Stimulated activated CD8-positive, alpha-beta memory T cell treated with anti-CD3 and anti-CD28 coated beads, Interleukin-7, amount 100 ng/mL, for 1 hour (primary cell): ENCODE measurements at places on chromosomes 6 and 20.

GRCh38 chr20:3231116-3231515 is 7.9 kb downstream of the SLC4A11 start:
- no peak for DNase-seq

- no peak for DNase-seq
Measured at GRCh38 chr20:14113416-14113815, 118.1 kb downstream of the MACROD2 start.

- DNase-seq, result no peak
Measured at GRCh38 chr6:66198062-66198624, 491.1 kb upstream of the EYS start.

DNA sequence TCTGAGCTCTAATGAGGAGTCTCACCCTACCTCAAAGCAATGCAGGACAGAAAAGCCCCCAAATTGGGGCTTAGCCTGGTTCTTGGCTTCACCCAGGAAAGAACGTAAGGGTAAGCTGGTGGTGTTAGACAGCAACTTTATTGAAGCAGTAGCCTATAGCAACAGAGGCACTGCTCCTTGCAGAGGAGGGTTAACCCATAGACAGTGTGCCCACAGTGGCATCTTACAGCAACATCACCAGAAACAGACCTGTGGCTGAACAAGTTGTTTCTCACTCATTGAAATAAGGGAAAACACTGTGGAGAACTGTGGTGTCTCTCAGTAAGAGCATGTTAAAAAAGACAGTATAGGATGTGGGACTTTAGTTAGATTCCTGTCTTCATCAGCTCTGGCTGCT is 80.4 kb upstream of the SPTLC3 start:
- no peak for DNase-seq

DNA sequence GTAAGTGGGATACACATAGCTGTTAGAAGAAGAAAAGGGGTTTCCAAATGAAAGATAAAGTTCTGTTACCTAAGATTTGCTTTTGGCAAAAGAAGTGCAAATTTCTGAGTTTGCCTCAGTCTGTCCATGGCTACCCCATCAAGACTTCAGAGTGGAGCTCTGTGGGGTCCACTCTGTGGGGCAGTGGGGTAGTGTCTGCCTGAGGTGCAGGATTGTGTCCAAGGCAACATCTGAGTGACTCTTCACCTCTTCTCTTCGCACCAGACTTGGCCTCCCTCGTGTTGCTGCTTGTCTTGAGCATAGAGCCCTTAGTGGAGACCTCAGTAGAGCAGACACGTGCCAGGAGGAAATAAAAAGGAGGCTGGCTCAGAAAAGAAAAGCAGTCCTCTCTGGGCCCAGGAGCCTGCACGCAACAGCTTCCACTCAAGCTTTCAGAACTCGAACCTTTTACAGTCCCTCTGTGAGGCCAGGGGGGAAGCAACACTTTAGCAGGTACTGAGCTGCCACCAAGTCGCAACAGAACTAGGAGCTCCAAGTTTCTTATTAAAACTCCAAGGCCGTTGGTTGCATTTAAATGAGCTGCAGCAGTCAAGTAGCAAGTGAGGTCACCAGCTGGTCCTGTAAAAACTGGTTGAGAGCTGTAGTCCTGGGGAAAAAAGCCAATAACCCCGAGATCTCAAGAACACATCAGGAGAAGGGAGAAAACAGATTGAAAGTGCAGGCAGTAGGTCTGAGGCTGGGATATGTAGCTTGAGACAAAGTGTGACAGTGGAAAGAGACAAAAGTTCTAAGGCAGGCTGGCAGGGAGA is 413.5 kb downstream of the CDC5L start:
- DNase-seq, result no peak

DNA sequence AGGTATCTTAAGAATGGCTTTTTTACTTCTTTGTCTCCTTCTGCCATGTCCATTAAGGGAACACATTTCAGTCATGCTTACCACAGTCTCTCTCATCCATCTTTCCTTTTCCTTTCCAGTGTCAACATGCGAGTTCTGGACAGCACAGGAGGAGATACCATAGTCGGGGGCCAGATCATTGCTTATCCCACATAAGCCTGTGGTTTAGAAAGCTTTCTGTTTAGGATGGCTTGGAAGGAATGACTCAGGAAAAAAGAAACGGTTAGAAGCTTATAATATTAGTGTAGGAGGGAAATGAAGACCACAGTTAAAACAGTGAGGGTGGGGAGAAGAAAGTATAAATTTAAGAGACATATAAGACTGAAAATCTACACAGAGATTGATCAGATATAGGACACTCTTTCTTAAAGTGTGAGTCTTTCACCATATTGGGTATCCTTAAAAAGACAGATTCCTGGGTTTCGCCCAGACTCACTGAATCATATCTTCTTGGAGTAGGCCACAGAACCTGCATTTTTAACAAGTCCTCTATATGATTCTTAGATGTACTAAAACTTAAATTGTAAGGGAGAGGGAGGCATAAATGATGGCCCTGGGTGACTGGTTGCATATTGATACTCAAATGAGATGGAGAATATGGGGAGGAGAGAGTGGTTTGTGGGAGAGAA is 36.1 kb downstream of the DSE start:
- DNase-seq, result no peak

DNA sequence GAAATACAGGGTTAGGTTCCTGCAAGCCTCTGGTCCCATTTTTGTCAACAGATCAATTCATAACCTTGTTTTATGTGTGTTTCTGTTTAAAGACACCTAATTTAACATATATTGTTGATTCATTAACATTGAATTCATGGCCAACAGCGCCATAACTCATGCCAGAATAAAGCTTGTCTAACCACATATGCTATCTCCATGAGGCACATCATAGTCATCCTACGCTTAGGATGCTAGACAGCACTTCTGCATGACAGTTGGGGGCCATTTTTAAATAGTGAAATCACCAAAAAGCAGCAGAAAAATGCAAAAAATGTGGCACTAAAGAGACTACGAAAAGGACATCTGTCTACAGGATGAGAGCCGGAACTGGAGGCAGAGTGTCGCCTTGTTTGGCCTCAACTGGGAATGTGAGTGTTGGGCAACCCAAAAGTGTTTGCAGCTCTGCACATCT is 37.9 kb downstream of the TRAM2 start:
- DNase-seq, result no peak
